ENCODE measurements at places on chromosomes 3 and 15.

DNA sequence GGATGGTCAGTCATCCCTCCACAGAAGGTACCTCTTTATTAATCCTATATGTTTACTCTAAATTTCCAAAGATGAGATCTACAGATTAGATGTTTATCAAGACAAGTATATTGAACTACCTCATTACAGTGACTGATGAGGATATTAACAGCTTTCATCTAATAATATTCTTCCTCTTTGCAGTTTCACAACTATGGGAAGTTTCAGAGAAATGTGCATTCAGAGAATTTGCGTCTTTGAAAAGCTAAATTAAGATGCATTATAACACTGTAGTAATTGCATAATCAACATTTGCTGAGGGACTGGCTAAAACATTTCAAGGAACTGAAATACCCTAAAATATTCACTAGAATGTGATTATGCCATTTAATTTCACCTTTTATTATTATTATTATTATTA lies 46.7 kb downstream of the MCF2L2 start:
- ATAC-seq = no peak

DNA sequence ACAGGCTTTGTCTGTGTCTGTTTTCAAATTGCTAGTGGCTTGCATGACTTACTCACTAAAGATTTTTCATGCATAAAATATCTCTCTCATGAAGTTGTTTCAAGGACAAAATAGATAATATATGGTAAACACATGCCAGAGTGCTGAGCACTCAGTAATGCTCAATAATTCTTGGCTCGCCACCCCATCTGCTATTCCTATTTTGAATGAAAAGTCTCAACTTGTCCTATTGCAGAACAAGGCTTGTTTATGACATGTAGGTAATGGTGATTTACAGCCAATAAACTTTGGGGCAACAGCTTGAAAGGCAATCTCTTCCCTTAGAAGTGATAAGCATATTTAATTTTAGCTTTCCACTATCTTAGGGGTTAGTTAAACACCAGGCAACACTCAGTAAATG lies 789.0 kb upstream of the ROBO1 start:
- no peak for ATAC-seq

DNA sequence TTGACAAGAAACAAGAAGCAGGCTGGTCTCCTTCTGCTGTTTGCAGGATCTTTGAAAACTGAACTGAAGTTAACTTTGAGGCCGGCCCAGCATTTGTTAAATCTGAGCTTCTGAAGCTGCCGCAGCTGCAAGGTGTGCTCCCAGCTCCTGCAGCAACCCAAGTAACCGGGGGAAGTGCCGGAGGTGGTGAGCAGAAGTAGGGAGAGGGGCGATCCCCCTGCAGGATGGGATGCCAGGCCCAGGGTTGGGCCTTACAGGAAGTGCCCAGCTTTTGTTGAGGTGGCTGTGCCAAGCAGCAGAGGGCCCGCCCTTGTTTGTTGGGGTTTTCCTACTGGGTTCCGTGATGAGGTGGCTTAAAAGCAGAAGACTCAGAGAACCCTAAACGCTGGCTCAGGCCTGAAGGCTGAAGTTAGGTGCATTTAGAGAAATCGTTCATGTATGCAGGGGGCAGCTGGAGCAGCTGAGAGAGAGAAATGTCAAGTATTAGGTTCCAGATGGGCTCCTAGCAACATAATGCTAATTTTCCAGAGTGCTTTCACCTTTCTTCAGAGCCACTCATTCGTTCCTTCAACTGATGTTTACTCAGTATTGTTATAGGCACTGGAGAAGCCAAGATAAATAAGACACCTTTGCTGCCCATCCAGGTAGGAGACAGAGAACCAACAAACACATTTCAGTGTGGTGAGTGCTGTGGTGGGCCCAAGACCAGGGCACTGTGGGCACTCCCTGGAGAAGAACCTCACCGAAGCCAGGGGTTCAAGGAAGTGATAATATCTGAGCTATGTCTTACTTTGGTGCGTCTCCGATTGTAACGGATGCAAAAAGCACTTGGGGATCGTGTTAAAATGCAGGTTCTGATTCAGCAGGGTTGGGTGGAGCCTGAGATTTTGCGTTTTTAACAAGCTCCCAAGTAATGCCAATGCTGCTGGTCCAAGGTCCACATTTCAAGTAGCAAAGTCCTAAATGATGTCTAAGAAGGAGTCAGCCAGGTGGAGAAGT lies 42.2 kb upstream of the PLCL2 start:
- ATAC-seq = peak; percentile 98

- ATAC-seq = no peak
Measured at GRCh38 chr3:11273891-11274291, 1.7 kb downstream of the ATG7 start.

GRCh38 chr3:8891774-8892173 lies 71.5 kb downstream of the RAD18 start:
- no peak for ATAC-seq

GRCh38 chr3:156792945-156793344 lies 33.2 kb upstream of the LEKR1 start:
- no peak for ATAC-seq

DNA sequence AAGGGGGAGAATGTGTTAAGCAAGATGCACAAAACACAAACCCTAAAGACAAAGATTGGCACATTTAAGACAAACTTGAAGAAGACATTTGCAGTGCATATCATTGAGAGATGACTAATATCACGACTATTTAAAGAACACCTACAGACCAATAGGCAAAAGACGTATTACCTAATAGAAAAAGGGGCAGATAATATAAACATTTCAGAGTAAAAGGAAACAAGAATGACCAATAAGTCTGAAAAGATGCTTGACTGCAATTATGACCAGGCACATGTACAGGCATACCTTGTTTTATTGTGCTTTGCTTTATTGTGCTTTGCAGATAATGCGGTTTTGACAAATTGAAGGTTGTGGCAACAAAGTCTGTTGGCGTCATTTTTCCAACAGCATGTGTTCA lies 4.9 kb downstream of the HACD3 start:
- ATAC-seq = no peak

DNA sequence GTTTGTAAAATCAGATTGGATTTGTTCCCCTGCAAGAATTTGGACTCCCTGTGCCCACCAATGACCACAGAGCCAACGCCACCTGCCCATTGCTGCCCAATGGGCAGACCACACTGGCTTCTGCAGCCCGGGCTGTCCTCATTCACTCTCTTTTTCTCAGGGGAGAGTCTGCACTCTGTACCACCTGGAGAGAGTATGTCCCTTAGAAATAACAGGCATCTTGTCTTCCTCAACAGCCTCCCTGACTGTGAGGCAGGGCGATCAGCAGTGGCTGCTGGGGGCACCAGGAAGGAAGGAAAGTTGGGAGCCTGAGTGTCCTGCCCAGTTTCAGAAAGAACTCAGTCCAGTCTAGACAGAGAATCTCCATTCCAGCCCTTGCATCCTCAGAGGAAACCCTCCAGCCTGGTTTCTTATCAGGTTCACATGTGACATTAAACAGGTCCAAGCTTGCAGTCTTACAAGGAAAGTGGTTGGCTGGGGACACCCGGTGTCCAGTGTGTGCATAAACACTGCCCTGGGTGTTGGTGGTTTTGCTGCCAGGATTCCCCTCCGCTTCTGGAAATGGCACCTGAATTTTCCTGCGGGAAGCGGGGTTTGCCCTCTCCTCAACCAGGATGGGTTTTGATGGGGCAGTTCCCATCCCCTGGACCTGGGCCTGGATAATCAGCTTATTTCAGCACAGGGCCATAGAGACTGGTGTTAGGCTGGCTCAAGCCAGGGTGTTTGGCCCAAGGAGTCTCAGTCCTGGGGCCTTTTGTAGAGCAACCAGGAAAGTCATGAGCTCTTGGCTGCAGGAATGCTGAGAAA lies 37.2 kb downstream of the SSUH2 start:
- ATAC-seq = peak; percentile 47

- no peak for ATAC-seq
Measured at GRCh38 chr15:99120050-99120777, 15.3 kb downstream of the SYNM start.

DNA sequence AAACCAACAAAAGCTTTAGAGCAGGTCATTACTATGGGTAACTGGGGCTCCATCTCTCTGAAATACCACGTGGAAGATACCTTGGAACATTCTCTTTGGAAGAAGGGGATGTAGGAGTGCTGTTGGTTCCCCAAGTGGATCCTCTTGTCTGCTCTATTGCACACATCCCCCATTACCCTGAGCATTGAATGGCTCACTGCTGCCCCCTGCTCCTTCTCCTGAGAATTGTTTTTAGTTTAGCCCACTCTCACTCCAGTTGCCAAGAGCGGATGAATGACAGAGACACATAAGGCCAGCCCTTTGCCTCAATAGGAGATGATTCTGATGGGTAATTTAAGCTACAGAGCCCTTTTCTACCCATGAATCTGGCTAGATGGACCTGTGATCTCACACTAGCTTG lies 135.6 kb upstream of the SUCLG2 start:
- ATAC-seq = peak; percentile 67

DNA sequence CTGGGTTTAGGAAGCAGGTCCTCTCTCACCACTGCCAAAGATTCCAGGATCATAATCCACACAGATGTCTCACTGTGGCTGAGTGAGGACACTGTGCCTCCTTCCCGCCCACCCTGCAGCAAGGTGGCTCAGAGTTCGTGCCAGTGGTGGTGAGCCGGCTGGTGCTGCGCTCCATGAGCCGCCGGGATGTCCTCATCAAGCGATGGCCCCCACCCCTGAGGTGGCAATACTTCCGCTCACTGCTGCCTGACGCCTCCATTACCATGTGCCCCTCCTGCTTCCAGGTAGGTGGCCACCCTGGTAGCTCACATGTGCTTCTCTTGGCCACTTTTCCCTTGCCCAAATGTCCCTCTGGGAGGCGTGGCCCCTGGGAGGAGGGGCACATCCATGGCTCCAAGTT lies 9.0 kb upstream of the RHO start:
- no peak for ATAC-seq

- peak; percentile 50 for ATAC-seq
Measured at GRCh38 chr15:85168642-85169173, 187.1 kb downstream of the PDE8A start.

DNA sequence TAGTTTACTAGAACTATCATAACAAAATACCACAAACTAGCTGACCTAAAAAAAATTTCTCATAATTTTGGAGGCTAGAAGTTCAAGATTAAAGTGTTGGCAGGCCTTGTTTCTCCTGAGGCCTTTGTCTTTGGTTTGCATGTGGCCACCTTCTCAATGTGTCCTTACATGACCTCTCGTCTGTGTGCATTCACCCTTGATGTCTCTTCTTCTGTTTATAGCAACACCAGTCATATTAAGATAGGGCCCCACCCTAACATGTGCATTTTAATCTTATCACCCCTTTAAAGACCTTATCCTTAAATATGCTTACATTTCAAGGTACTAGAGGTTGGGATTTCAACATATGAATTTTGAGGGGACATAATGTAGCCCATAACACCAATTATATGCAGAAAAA lies 177.0 kb downstream of the ZBBX start:
- no peak for ATAC-seq

DNA sequence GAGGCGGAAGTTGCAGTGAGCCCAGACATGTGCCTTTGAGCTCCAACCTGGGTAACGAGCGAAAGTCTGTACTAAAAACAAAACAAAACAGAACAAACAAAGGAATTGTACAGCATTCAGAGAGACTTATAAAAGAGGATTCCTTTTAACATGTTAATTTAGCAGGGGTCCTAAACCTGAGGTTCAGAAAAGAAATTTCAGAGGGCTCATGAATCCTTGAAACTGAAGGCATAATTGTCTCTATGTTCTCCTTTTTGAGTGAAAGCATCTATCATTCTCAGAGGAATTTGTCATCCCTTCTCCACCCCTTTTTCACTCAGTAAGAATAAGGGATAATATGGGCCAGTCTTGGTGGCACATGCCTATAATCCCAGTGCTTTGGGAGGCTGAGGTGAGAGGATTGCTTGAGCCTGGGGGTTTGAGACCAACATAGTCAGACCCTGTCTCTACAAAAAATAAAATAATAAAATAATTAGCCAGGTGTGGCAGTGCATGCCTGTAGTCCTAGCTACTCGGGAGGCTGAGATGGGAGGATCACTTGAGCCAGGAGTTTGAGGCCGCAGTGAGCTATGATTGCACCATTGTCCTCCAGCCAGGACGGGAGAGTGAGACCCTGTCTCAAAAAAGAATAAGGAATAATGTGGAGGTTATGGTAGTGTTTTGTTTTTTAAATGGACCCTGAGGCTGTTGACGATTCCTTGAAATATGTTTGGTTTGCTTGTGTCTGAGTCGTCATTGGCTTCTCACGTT lies 309.1 kb upstream of the C2CD4B start:
- no peak for ATAC-seq

DNA sequence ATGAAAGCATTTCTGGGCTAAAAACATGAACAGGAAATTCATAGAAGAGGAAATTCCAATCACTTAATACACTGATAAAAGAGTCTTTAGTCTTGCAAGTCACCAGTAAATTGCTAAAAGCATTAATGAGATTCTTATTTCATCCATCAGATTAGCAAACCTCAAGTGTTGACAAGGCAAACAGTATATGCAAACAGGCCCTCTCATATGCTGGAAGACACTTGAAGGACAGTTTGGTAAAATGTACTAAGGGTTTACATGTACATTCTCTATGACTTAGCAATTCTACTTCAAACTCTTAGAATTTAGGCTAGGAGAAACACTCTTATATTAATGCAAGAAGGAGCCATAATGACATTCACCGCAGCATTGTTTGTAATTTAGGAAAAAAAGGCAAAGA lies 586.1 kb upstream of the GBE1 start:
- ATAC-seq = no peak

GRCh38 chr3:114880078-114880477 lies 267.0 kb downstream of the ZBTB20 start:
- ATAC-seq = no peak

DNA sequence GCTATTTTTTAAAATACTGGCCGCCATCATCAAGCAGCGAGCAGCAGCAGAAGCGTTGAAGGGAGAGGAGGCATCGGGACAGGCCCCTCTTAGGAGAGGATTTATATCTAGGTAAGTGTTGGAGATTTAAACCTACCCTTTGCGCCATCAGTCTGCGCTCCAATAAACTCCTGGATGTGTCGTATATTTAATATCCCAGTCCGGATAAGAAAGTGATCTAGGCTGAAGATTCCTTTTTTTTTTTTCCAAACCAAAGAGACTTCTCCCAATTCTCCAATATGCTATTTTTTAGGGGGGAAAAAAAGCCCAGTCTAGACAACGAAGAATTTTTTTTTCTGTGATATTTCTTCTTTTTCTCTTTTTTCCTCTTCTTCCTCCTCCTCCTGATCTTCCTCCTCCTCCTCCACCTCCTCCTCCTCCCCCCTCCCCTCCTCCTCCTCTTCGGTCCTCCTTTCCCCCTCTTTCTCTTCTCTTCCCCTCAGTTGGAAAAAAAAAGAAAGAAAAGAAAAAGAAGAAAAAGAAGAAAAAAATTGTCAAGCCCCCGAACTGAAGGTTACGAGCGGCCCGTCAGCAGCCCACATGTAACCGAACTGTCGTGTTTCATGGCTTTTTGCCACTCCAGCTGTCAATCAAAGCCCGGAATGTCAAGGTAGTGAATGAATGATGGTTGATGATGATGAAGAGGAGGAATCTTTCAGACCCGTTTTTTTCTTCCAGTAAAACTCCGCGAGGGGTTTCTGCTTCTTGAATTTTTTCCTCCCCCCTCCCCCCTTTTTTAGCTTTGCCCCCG lies 835 bp downstream of the MEIS2 start:
- no peak for ATAC-seq

DNA sequence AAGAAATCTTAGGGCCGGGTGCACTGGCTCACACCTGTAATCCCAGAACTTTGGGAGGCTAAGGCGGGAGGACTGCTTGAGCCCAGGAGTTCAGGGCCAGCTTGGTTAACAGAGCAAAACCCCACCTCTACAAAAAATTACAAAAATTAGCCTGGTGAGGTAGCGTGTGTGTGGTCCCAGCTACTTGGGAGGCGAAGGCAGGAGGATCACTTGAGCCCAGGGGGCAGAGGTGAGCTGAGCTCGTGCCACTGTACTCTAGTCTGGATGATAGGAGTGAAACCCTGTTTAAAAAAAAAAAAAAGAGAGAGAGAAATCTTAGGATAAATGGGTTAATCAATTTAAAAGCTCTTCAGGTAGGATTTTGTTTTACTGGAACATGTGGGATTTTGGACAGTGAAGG lies 31.2 kb upstream of the DUT start:
- ATAC-seq = no peak
